Endodermal cell (in vitro differentiated cells): ENCODE measurements at places on chromosomes 4 and X. TPM values are rescaled to one million over a fixed set of nuclear protein-coding genes. Genes with fewer than 3 reads are reported as not detected.

DNA sequence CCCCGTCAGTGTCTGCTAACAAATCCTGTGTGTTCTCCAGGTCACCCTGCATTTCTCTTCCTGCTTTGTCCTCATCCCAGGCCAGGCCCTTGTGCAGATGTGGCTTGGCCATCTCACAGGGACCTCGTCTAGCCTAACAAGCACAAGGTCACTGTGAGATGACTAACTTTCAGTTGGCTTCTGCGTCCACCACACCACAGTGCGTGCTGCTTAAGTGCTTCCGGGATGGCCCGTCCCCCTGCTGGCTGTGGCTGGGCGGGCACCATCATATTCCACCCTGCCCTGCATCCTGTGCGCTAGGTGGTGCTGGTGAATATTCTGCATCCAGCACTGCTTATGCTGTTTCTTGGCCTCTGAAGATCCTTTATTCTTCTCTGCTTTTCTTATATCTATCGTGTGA, 33.8 kb downstream of the RBBP7 start:
- DNase-seq, result peak; percentile 88

- no peak for DNase-seq
These were observed 20.6 kb downstream of the MAGEC1 start for GRCh38 chrX:141924293-141924692.

- no peak for DNase-seq
These were observed 69.6 kb downstream of the ENPP6 start for GRCh38 chr4:184147858-184148737.

- no peak for DNase-seq
These were observed 109.9 kb downstream of the TLL1 start for GRCh38 chr4:165982934-165983333.

DNA sequence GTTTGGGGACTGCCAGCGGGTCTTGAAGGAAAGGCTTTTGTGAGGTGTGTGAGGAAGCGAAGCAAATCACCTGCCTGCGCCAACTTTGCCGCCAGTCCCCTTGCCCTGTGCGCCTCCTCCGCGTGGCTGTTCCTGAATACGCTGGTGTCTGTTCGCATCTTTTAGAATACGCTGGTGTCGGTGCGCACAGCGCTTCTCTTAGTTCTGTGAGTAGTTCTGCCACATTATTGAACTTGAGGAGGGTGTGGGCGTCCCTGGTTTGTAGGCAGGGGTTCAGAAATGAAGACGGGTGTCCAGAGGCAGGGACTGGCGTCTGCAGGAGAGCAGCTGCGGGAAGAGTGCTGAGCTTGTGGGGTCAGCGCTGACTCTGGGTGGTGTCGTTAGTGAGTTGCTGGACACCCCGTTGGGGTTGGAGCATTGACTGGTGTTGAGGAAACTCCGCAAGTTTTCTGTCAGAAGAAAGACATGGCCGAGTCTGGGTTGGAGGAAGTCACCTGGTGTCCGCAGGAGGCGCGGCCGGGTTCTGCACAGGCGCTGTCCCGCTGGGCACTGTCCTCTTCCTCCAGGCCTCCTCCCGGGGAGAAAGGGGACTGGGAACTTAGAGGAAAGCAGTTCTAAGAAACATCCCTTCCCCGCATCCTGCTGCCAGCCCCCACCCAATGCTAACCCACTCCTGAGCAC, 930 bp downstream of the ZNF718 start:
- peak; percentile 86 for DNase-seq

Gene CDKN2AIP
- 10.2 to 14.3 TPM (median 14.1 TPM) in 3 replicates for total RNA-seq
